Stimulated activated CD8-positive, alpha-beta memory T cell treated with anti-CD3 and anti-CD28 coated beads, Interleukin-2, amount 100 ng/mL, for 1 hour (primary cell): ENCODE measurements at places on chromosomes 6 and 20.

- DNase-seq = no peak
Observed at GRCh38 chr20:8187740-8188139, 55.7 kb downstream of the PLCB1 start.

DNA sequence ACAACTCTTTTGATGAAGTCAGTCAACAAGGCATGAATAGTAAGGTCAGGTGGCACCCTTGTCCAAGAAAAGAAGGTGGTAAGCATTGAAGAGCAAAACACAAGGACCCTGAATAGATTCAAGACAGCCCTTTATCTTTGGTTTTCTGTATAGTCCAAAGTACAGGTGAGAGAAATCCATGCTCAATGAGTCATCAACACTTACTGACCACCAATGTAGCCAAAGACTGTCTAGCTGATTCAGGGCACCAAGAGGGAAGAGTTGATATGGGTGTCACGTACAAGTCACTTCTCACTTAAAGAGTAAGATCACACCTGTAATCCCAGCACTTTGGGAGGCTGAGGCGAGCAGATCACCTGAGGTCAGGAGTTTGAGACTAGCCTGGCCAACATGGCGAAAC, 528.3 kb downstream of the CD83 start:
- no peak for DNase-seq

DNA sequence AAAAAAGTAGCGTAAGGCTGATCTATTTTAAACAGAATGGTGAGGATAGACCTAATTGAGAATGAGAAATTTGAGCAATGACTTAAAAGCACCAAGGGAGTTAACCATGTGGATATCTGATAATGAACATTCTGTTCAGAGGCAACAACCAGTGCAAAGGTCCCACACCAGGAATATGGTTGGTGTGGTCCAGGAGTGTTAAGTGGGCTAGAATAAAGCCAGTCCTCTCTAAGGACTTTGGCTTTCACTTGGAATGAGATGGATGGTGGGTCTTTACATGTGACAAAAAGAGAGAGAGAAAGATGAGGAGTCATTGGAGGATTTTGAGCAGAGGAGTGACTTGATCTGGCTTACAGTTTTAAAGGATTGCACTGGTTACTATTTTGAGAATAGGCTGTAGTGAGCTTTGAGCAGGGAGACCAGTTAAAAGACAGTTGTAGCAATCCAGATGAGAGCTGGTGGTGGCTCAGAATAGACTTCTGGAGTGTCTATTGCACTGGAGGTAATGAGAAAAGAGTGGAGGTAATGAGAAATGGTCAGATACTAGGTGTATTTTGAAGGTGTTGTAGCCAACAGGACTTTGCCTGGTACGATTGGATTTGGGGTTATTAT, 89.8 kb downstream of the SCAF8 start:
- no peak for DNase-seq

DNA sequence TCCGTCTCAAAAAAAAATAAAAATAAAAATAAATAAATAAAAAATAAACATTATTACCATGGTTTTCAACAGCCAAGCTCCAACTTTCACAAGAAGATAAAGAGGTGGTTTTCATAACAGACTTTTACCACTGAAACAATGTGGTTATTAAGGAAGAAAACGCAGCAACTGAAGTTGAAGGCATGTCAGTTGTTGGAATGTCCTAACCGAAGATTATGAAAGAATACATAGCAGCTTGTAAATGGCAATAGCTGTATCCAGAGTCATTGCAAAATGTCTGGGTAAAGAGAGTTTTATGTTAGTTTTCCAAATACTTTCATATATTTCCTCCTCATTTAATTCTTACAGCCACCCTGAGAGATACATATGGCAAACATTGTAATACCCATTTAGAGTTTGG, 161.6 kb upstream of the MARCKS start:
- no peak for DNase-seq

- DNase-seq = no peak
Observed at GRCh38 chr20:23340524-23340923, 10.1 kb upstream of the NXT1 start.

DNA sequence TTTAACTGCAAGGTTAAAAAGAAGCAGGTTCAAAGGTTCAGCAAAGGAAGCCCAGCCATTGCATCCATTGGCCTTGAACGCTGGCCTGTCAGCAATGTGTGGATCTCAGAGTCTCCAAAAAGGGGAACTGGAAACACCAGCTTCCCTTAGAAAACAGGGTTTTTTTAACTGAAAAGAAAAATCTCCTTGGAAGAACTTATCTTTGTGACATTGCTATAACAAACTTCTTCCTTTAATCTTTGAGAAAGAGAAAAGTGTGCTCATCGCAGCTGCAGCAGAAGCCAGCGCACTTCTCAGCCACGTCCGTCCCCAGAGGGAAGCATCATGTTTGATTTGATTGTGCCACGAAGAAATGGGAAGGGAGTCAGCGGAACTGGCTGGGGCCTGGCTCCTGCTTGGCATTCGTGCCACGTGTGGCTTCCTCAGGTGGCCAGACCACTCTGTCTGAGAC, 215.0 kb downstream of the SYNDIG1 start:
- DNase-seq = no peak

DNA sequence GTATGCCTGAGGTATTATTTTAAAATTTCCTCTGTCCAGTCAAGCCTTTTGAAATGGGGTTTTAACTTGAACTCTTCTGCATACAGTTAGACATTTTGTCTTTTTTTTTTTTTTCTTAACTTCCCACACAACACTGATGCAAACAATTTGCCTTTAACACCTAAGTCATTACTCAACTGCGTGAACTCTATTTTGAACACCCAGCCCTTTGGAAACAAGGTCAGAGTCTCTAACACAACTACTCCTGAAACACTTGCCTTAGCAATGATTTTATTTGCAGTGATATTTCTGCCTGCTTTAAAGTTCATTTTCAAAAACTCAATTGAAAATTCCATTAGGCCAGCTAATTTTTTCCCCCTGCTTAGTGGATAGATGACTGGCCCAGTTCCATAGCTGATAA, 24.2 kb downstream of the GLYATL3 start:
- no peak for DNase-seq
